ENCODE measurements at places on chromosomes 1 and 21.

DNA sequence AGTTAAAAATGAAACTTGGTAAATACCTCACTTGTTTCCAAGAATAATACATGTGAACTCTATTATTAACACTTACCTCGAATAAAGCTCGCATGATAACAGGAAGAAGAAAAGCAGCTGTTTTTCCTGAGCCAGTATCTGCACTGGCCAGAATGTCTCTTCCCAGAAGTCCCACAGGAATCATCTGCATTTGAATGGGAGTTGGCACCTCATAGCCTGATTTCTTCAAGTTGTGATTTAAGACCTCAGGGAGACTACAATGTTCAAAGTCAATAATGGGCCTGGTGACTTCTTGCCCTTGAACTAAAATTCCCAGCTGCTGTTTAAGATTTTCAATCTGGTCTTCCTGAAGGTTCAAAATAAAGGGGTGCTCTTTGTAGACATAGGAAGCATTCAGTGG lies 3.8 kb downstream of the DDX59 start:
- DNase-seq, result no peak

DNA sequence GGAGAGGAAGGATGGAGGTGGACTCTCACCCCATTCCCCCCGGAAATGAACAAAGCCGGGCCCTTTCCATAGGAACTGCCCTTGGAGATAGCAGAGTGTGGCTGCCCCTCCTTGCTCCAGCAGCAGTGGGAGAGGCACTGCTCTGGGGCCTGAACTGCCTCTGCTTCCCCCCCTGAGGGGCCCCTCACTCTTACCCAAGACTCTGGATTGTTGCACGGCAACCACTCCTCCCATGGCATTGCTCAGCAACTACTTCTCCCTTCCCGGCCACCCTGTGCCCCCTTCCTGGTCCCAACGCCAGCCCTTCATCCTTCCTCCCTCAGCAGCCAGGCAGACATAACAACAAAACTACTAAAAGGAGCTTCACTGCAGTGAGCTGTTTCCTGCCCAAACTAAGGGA lies 3.0 kb upstream of the ACKR1 start:
- DNase-seq, result no peak

DNA sequence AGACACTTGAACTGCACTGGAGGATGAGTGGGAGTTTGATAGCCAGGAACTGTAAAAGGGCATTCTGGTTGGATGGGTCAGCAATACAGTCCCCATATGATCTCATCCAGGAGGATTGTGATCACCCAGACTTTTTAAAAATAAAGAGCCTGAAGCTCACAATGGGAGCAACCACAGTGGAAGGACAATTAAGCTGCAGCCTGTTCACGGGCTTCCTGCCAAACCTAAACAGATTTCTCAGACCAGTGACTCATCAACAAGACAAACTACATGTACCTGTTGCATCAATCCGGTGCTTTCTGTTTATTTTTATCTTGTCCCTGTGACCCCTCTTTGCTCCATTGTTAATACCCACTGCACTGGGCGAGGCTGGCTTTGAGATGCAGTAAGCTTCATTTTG lies 52.3 kb downstream of the PAPPA2 start:
- DNase-seq, result no peak

- DNase-seq, result no peak
Measured at GRCh38 chr1:89608984-89609725, 23.8 kb upstream of the LRRC8C start.

DNA sequence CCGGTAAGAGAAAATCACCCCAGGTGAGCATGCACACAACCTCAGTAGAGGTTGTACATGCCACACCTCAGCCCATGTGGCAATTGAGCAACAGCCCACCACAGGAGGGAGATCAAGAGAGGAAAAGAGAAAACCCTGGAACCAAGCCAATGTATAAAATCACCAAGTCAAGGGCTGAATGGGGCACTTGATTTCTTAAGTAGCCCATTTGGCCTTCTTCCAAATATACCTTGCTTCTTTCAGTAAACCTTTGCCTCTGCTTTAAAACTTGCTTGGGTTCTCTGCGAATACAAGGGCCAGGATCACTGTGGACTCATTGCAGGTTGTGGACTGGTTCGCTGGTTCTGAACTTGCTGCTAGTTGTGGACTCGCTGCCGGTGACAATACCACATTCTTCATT lies 1814.0 kb downstream of the PLA2G4A start:
- DNase-seq, result peak; percentile 60

GRCh38 chr1:74673351-74674111 lies at the start of gene ERICH3:
Gene ERICH3, minus strand, starts transcription at chr1:74673792. Its CDS starts 273 bp downstream, at chr1:74673519.
- no peak for DNase-seq

- no peak for DNase-seq
Measured at GRCh38 chr1:71817028-71817427, 465.3 kb downstream of the NEGR1 start.

GRCh38 chr1:47903723-47904122 lies 93.5 kb downstream of the TRABD2B start:
- no peak for DNase-seq

- no peak for DNase-seq
Measured at GRCh38 chr1:56466538-56466937, 112.8 kb downstream of the PLPP3 start.

DNA sequence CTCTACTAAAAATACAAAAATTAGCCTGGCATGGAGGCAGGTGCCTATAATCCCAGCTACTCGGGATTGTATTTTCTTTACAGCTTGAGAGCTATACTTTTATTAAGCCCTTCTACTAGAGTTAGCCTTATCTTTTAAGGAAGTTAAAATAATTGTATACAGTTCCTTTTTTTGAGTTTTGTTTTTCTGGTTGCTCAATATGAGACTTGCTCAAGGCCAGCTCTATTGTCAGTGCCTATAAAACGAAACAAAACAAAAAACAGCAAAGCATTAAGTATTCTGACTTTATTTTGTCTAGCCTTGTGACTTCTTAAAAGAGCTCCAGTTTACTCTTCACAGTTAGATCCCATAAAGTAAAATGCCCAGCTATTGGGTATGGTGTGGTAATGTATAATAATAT lies 17.2 kb downstream of the PKN2 start:
- DNase-seq, result no peak

- no peak for DNase-seq
Measured at GRCh38 chr1:94031591-94031990, 89.4 kb downstream of the ABCA4 start.

- DNase-seq, result no peak
Measured at GRCh38 chr1:34784751-34785221, 3.8 kb downstream of the GJB3 start.

Data from NCI-H524 treated with DMSO at 0.1 percent for 48 hours (cell line).